Neural cell (in vitro differentiated cells): ENCODE measurements at places on chromosomes 12 and 14. TPM values are rescaled to one million over a fixed set of nuclear protein-coding genes. Genes with fewer than 3 reads are reported as not detected.

POC1B gene
- polyA plus RNA-seq = 10.0 and 11.1 TPM in 2 replicates

ZDHHC22 gene
- 4.3 and 5.1 TPM in 2 replicates for polyA plus RNA-seq

MBD6 gene
- 2.1 and 6.2 TPM in 2 replicates for polyA plus RNA-seq

IFNG-AS1 gene
- polyA plus RNA-seq = not detected in 2 replicates

AQP2 gene
- polyA plus RNA-seq = not detected in 2 replicates

SYNJ2BP gene
- polyA plus RNA-seq = 27.0 and 27.7 TPM in 2 replicates

KRT3 gene
- polyA plus RNA-seq = not detected in 2 replicates

NTS gene
- 48.3 and 60.1 TPM in 2 replicates for polyA plus RNA-seq

CPSF2 gene
- polyA plus RNA-seq = 18.5 and 20.4 TPM in 2 replicates

PNN gene
- 85.8 and 89.4 TPM in 2 replicates for polyA plus RNA-seq

RTL1 gene
- polyA plus RNA-seq = 0.20 TPM in 1 of 2 replicates, not detected in the other

MMP14 gene
- 0.30 and 1.5 TPM in 2 replicates for polyA plus RNA-seq
